ENCODE measurements at places on chromosomes 2 and 18.

GRCh38 chr2:11388262-11389051 lies 44.0 kb upstream of the ROCK2 start:
- no peak for DNase-seq

DNA sequence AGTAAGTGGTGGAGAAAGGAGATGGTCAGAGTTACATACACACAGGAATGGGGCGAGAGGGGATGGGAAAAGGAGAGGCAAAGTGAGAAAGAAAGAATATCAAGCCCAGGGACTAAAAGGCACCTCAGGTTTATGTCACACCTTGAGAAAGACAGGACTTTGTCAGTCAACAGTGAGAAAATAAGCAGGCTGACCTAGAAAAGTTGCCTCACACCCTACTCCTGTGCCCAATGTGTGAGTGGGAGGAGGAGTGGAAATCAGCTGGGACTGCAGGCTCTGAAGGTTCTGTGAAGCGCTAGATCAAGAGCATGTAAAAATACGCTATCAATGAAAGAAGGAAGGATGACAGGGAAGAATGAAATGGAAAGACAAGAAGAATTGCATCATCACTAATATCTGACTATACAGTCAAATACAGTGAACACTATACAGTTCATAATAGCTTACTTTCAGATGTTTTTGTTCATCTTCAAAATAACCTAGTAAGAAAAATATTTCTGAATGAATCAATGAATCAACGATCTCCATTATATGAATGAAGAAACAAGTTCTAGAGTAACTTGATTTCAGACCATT lies 10.7 kb downstream of the VPS54 start:
- no peak for DNase-seq

GRCh38 chr2:181954538-181954883 lies 31.1 kb upstream of the PPP1R1C start:
- no peak for DNase-seq

- DNase-seq: no peak
Observed at GRCh38 chr2:63569740-63570139, 18.5 kb downstream of the WDPCP start.

DNA sequence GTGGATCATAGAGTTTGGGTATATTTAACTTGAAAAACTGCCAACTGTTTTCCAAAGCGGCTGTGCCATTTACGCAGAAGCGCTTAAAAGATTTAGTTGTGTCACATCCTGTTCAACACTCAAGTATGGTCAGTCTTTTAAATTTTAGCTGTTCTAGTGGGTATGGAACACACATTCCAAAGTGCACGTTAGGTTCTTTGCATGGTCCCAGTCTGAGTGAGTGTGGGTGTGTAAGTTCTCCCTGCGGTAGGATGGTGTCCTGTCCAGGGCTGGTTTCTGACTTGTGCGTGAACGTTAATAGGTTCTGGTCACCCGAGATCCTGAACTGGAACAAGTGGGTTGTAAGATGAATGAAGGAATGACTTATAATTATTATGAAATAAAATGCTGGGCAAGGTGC lies 28.4 kb upstream of the IL36G start:
- no peak for DNase-seq

DNA sequence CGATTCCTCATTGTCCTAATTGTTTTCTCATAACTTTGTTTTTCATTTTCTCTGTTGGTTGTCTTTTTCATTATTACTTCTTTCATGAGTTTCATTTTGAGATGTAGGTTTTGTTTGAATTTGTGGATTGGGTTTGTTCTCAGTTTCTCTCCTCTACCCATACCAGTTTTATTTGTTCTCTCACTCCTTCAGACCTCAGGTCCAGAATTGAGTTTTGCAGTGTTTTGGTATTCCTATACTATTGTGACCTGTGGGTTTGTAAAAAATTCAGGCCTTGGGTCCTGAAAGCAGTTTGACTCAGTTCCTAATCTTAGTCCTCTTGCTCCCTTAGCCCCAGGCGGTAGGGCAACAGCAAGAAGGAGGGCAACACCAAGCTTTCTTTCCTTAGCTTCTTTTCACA lies 28.3 kb upstream of the UBE2E3 start:
- no peak for DNase-seq

- DNase-seq: no peak
Observed at GRCh38 chr2:21431078-21431477, 307.3 kb downstream of the TDRD15 start.

DNA sequence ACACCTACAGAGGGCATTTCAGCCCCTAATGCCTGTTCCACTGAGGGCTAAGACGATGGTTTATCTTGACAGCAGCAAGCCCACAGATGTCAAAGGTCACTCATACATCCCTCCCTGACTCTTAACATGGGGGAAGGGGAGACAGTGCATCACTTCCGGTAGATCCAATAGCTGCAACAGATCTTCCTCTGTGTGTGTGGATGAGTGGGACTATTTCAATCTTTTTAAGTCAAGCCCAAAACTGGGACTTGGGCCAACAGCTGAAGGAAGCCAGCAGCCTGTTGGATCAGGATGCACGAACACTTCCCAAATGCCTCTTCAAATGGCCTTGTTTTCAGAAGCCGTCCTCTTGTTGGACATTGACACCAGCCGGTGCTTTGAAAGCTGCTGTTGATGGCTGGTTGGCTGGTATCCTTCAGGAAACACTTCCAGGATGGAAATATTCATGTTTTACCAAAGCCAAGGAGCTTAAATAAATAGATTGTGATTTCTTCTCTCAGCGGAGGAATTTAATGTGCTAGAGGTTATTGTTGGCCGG lies 59.2 kb downstream of the IL1R2 start:
- DNase-seq: no peak

DNA sequence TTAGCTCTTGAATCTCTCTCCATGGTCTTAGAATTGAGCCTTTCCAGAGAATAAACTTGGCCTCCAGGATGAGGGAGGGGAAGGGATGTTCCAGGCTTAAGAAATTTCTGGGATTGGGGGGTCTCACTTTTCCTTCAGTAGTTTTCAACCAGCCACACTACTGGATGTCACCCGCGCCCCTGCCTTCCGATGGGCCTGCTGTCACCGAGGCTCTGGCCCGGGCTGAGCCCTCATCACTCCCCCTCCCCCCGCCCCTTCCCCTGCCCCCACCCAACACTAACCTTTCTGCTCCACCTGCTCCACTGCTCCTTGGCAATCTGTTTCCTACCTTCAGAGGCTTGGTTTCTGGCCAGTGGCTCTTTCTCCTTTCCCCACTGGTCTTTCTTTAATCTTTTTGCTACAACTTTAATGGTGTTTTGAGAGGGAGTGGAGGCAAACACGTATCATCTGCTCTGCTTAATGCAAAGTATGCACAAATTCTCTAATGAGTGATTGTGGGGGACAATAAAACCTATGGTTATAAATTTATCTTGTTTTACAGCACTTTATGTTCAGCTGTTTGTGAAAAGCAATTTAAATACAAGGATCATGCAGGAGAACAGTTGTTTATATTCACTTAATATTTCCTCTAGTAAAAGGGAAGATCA lies 155.1 kb downstream of the WDSUB1 start:
- no peak for DNase-seq

GRCh38 chr2:38277245-38278116 lies 99.6 kb downstream of the ATL2 start:
- DNase-seq: no peak

Data from naive B cell (primary cell).